ENCODE measurements at places on chromosomes 1 and 21.

DNA sequence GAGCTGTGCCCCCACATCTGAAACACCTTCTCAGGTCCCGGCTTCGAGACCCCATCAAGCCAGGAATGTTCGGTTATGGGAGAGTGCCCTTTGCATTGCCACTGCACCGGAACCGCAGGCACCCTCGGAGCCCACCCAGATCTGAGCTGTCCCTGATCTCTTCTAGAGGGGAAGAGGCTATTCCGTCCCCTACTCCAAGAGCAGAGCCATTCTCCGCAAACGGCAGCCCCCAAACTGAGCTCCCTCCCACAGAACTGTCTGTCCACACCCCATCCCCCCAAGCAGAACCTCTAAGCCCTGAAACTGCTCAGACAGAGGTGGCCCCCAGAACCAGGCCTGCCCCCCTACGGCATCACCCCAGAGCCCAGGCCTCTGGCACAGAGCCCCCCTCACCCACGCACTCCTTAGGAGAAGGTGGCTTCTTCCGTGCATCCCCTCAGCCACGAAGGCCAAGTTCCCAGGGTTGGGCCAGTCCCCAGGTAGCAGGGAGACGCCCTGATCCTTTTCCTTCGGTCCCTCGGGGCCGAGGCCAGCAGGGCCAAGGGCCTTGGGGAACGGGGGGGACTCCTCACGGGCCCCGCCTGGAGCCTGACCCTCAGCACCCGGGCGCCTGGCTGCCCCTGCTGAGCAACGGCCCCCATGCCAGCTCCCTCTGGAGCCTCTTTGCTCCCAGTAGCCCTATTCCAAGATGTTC, 4.3 kb downstream of the ADAMTSL4 start:
- no peak for DNase-seq

DNA sequence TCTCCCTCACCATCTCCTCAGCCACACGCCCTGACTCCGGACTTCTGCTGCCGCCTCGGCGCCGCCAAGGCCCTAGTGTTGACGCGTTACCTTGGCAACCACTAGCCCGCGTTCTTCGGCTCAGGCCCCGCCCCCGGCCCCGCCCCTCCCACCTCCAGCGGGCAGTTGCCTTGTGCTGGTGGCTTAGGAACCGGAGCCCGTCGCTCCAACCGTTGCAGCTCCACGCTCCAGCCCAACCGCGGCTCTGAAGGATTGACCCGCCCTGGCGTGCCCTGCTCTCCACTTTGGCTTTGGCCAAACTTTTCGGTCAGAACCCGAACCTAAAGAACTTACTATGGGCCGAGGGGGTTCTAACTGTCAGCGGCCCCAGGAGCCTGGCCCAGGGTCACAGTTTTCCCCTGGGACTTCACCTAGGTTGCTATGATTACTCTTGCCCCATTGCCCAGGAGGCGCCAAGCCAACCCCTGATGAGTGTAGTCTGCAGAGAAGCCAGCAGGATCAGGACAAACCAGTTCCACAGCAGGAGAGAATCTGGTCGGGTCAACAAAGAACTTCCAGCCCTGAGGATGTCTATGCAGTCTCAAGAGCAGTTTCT, at the start of gene CFAP45:
Gene CFAP45 (minus strand): TSS at position 80 of the 595 bp plus-strand sequence. CDS start 67 bp downstream, at position 13.
- DNase-seq: peak; percentile 73

GRCh38 chr21:34307991-34308532, 55.7 kb upstream of the KCNE2 start:
- DNase-seq: no peak

DNA sequence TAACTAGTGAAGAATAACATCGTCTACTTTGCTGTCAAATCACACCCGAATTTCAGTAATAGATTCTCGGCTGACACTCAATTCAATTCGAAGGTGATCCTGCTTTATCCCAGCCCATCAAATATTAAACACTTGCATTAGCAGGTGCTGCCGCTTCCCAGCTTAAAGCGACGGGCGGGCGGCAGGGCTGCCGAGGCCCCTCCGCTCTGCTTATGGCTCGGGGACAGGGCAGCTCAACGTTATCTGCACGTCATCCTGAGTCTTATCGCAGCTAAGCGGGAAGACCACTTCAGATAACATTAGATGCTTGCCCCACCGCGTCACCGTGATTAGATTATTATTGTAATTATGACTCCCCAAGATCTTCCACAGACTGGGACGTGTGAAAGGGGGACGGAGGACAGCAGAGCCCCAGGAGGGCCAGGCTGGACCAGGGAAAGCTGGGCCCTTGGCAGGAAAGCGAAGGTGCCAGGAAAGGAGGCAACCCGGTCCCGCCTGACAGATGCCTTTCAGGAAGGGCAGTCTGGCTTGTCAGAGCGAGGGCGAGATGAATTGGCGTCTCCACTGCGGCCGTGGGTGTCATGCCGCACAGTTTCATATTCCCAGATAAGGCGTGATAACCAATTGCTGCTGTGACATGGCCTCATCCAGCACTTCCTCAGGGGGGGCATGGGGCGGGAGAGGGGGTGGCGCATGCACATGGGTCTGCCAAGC, 37.0 kb downstream of the DMAP1 start:
- DNase-seq: no peak

DNA sequence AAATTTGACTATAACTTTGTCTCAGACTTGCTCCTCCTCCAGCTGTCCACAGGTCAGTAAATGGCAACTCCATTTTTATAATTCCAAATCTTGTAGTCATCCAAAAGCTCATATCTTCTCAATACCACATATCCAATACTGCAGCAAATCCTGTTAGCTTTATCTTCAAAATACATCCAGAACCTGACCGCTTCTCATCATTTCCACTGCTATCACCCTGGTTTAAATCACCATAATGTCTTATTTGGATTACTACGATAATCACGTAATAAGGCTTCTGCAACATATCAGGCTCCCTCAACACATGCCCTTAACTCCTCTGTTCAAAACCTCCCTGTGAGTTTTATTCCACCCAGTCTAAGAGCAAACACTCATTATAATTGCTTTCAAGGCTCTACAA, 34.5 kb downstream of the ERO1B start:
- no peak for DNase-seq

DNA sequence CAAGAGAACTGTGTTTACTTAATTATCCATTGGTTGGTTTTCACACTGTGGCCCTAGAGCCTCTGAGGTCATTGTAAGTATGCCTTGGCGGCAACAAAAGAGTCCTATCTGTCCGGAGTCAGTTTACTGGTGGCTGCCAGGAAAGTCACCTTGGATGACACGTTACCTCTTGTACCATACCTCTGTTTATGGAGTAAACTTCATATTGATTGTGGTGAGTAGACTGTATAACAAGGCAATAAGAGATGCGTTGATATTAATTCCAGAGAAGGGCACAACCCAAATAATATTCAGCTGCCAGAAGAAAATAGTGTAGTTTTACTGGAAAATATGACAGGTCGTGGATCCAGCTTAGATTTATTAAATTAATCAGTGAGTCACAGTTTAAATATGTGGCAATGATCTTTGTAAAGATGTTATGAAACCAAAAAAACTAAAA, 20.4 kb upstream of the KIF14 start:
- DNase-seq: no peak

Data from germinal center (tissue), 1 donor.